Immature natural killer cell (primary cell): ENCODE measurements at places on chromosomes 6 and 20. TPM values are rescaled to one million over a fixed set of nuclear protein-coding genes. Genes with fewer than 3 reads are reported as not detected.
A peak's percentile ranks its signal among the peaks of the same experiment; 100 is the strongest.

DNA sequence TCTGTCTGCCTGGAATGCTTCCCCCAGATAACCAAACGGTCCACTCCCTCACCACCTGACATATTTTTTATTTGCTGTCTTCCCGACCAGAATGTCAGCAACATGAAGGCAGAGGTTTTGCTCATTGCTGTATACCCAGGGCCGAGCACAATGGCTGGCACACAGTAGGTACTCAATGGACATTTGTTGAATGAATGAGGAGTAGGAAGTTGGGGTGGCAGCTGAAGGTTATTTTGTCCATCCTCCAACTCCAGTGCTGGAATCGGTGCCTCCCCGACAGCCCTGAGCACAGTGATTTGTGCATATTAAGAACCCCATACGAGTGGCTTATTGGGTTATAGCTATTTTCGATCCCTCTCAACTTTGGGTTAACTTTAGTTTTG is 10.3 kb downstream of the DUSP15 start:
- peak overlapping the region; percentile 34 for H3K4me3 ChIP-seq
- no peak overlapping the region for H3K27ac ChIP-seq
- no peak for DNase-seq
- peaks cover 6% of the 10 kb centered on the region for H3K27me3 ChIP-seq
- H3K4me1 ChIP-seq, result no peaks in the 10 kb centered on the region

DNA sequence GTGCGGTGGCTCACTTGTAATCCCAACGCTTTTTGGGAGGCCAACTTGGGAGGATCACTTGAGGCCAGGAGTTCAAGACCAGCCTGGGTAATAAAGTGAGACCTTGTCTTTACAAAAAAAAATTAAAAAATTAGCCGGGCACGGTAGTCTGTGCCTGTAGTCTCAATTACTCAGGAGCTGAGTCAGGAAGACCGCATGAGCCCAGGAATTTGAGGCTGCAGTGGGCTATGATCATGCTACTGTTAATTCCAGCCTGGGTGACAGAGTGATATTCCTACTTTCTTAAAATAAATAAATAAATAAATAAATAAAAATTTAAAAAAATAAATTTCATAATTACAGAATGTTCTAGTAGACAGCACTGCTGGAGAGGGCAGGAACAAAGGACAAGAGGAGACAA is 62.4 kb downstream of the DST start:
- H3K36me3 ChIP-seq, result no peaks in the 10 kb centered on the region
- H3K4me1 ChIP-seq, result no peaks in the 10 kb centered on the region
- H3K4me3 ChIP-seq, result no peak overlapping the region
- no peak overlapping the region for H3K27ac ChIP-seq
- DNase-seq, result no peak

DNA sequence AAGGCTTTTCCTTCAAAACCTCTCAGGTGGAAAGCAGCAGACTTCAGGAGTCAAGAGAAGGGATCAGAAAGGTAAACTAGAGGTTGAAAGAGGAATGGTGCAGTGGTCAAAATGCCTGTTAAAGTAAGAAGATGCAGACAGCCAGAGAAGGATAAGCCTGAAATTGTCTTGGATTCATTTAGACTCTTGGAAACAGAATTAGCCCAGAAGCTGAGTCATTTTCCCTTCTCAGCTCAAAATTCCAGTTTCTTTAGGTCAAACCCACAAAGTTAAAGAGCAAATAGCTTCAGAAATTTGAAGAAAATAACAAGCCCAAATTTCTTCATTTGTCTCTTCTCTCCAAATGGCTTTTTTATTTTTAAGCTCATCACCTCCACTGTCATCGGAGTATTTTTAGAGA is 73.9 kb downstream of the DHX35 start:
- DNase-seq, result no peak
- H3K27ac ChIP-seq, result no peak overlapping the region
- no peak overlapping the region for H3K4me3 ChIP-seq
- H3K36me3 ChIP-seq, result peaks cover 24% of the 10 kb centered on the region

The IMPG1 gene
- not detected for polyA plus RNA-seq
